ENCODE measurements at places on chromosomes 5 and 9. TPM values are rescaled to one million over a fixed set of nuclear protein-coding genes. Genes with fewer than 3 reads are reported as not detected.

The SQSTM1 gene
- total RNA-seq = 233 TPM

The NTNG2 gene
- 4.6 TPM for total RNA-seq

The ANKRD20A1 gene
- 1.9 TPM for total RNA-seq

The FOXD4L3 gene
- total RNA-seq = not detected

The SGCD gene
- total RNA-seq = not detected

The CBY3 gene
- 0.66 TPM for total RNA-seq

The DMRT3 gene
- total RNA-seq = not detected

The NR6A1 gene
- total RNA-seq = 1.7 TPM

The ADAMTSL2 gene
- not detected for total RNA-seq

The CCT5 gene
- total RNA-seq = 511 TPM

The F2RL1 gene
- 0.26 TPM for total RNA-seq

The CCNJL gene
- total RNA-seq = not detected

The GRK6 gene
- total RNA-seq = 122 TPM

The PBX3 gene
- total RNA-seq = 30.1 TPM

The CDHR2 gene
- 0.08 TPM for total RNA-seq

The GADD45G gene
- total RNA-seq = 37.2 TPM

The RNF44 gene
- 78.0 TPM for total RNA-seq

The RAI14 gene
- 1.5 TPM for total RNA-seq

The SMC5 gene
- total RNA-seq = 53.6 TPM

The IRGM gene
- 0.96 TPM for total RNA-seq

The LECT2 gene
- not detected for total RNA-seq

The MEGF10 gene
- not detected for total RNA-seq

The FAM221B gene
- not detected for total RNA-seq

The PCDHGA5 gene
- total RNA-seq = 0.31 TPM

The GTF3C4 gene
- total RNA-seq = 19.3 TPM

Data from activated T-helper 1 cell treated with anti-CD3 and anti-CD28 coated beads, Interleukin-12 subunit alpha, Interleukin-12 subunit beta, Interleukin-2, Interleukin-4 antibody, amounts not matched to agents 30 ng/mL and 10 ng/mL and 1 ng/mL, durations not matched to agents 14 hours and 24 hours and 36 hours (primary cell).